ENCODE measurements at places on chromosomes 6 and 20.

GRCh38 chr6:169959136-169960002, 207.9 kb downstream of the ERMARD start:
- peak; percentile 21 for DNase-seq

- peak; percentile 25 for DNase-seq
These were observed 52.5 kb downstream of the ALDH5A1 start for GRCh38 chr6:24547243-24547642.

GRCh38 chr20:40943591-40943990, 85.0 kb upstream of the TOP1 start:
- no peak for DNase-seq

DNA sequence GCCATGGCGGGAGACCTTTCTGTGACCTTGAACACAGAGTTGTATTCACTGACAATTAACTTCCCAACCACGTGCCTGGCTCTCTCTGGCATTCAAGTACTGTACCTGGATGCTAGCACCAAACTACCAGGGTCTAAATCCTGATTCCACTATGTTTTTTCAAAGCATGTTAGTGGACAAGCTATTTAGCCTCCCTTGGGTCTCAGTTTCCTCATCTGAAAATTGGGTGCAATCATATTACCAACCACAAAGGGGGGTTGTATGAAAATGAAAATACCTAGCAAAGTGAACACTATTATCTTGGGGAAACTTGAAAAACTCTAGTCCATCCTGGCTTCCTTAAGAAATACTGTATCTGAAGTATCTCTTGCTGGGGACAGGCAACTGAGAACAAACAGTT, 308.7 kb upstream of the SGK1 start:
- no peak for DNase-seq

DNA sequence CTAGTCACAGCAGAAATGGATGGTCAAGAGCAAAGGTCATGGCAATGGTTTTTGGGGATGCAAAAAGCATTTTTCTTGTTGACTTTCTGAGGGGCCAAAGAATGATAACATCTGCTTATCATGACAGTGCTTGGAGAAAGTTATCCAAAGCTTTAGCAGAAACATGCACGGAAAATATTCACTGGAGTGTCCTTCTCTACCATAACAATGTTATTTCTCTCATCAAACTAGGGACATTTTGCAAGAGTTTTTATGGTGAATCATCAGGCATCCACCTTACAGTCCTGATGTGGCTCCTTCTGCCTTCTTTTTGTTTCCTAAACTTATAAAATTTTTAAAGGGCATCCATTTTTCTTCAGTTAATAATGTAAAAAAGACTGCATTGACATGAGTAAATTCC, 302.3 kb downstream of the HIVEP2 start:
- no peak for DNase-seq

DNA sequence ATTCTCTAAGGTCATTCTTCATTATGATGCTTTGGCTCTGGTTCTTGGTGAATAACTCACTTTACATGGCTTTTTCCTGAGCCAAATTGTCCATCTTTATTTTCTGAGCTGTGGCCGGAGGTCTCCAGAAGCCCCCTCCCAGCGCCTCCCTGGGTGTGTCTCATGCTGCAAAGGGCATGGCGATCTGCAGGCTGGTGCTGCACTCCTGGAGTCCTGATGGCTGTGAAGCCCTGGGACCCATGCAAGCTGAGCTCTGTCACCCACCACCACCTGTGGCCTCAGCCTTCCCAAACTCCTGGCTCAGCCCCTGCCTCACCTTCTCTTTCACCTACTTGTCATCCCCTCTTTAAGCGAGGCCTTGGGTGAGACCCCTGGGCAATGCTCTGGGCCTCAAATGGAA, 96.9 kb downstream of the CEBPB start:
- no peak for DNase-seq

DNA sequence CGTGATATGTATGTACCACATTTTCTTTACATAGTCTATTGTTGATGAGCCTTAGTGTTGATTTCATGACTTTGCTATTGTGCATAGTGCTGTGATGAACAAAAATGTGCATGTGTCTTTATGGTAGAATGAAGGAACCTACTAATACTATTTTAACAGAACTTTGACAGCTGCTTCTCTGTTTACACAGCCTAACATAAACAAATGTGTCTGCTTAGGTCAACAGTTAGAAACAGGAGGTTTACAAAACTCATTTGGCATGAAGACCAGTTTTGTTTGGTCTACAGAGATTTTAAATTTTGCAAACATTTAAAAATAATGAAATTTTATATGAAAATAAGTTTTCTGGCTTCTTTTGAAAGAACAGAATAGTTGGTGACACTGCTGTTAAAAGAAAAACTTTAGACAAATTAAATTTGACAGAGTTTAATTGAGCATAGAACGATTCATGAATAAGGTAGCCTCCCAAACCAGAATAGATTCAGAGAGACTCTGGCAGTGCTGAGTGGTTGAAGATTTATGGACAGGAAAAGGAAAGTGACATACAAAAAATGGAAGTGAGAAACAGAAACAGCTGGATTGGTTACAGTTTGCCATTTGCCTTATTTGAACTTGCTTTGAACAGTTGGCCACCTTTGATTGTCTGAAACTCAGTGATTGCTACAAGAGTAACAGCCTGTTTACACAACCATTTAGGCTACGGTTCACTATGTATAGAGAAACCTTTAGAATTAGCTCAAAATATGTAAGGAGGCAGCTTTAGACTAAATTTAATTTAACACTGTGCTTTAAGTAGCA, 715.8 kb upstream of the HS3ST5 start:
- DNase-seq = no peak

GRCh38 chr6:3270258-3270657, 11.5 kb downstream of the PSMG4 start:
- no peak for DNase-seq

- no peak for DNase-seq
These were observed 2.0 kb upstream of the GTPBP2 start for GRCh38 chr6:43630980-43631619.

DNA sequence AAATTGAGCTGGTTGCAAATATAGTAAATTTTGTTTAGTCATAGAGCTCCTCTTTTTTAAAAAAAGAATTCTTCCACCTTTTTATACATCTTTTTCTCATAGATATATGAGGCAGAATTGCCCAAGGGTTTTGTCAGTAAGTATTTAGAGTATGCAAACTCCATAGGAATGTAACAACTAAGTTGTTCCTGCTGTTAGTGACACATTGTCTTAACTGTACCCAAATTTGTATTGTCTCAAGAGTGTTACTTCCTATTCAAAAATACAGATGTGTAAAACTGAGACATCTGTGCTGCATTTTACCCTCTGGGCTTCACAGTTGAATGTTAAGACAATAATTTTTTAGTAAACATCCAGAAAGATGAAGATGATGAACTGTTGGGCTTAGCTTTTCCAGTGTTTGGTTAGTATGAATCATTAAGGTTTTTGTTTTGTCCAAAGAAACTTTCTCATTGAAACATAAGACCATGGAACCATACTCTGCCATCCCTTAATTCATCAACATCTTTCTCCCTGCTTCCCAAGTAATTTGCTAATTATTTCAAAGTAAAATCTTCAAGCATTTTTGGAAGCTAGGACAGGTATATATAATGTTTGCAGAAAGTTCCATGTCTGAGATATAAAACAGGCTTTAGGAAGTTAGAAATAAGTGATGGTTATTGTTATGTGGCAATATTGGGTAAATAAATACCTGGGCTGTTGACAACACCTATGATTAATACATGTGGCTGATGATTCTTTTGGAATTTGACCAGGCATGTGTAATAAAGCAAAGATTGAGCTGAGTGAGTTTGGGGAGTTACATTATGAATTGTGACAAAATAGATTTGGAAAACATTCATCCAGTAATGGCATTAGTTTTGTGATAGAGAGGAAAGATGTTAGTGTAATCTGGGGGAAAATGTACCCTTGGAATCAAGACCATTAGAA, 11.2 kb downstream of the OGFRL1 start:
- no peak for DNase-seq

DNA sequence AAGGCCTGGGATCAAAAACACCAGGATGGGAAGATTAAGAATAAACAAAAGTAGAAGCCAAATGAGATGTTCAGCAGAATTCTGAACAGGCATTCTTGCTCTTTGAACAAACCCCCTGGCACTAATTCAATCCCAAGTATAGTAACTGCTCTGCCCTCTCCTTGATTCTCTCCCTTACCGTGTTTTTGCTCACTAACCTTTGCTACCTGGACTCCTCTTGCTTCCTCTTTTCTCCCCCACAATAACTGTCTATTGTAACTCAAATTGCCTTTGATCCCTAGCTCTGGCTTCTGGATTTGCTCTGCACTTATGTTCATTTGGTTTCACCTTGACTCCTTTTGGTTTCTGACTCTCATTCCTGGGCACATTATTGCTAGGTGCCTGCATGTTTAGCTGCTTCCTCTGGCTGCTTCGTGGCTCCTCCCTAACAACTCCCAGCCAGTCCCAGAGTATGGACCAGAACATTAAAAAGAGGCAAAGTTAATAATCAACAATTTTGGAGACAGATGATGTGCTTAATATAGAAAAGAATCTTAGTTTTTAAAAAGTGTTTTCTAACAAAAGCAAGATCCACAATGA, 65.4 kb upstream of the PHIP start:
- no peak for DNase-seq

Measured in stimulated activated CD8-positive, alpha-beta memory T cell treated with anti-CD3 and anti-CD28 coated beads, Interleukin-7, amount 100 ng/mL, for 4 hours (primary cell).